ENCODE measurements at places on chromosomes 3 and 15. TPM values are rescaled to one million over a fixed set of nuclear protein-coding genes. Genes with fewer than 3 reads are reported as not detected.

ABTB1 gene
- total RNA-seq, result 19.4 TPM

PLD1 gene
- 8.4 TPM for total RNA-seq

GXYLT2 gene
- 5.6 TPM for total RNA-seq

COL6A5 gene
- not detected for total RNA-seq

DCUN1D1 gene
- total RNA-seq, result 46.9 TPM

OCA2 gene
- total RNA-seq, result not detected

ZBBX gene
- total RNA-seq, result 0.81 TPM

SERPINI2 gene
- 0.27 TPM for total RNA-seq

CNBP gene
- total RNA-seq, result 353 TPM

SEMA6D gene
- total RNA-seq, result 0.02 TPM

GHSR gene
- total RNA-seq, result not detected

TTLL13 gene
- total RNA-seq, result 1.0 TPM

ELL3 gene
- 16.2 TPM for total RNA-seq

ATP13A5 gene
- not detected for total RNA-seq

ACTC1 gene
- total RNA-seq, result not detected

TM2D3 gene
- 35.2 TPM for total RNA-seq

HTR3D gene
- total RNA-seq, result not detected
